Testis (tissue), 5 donors: ENCODE measurements at places on chromosomes 1 and 21. TPM values are rescaled to one million over a fixed set of nuclear protein-coding genes. Genes with fewer than 3 reads are reported as not detected.

CRNN gene
- 0.43 TPM for total RNA-seq

DNA sequence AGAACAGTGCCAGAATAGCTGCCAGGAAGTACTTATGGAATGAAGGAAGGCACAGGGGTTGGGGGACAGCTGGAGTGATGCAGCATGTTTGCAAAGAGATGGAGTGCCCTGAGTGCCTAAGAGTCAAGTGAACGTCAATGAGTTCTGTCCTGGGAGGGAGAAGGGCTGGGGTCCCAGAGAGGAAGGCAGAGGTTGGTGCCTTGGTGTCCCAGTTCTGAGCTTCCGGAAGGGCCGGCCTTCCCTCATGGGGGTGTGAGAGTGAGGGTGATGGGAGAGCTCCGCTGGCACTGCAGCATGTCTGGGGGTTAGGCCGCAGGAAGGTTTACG is 17.6 kb downstream of the NES start:
- no peaks in the 10 kb centered on the region for H3K36me3 ChIP-seq
- H3K4me3 ChIP-seq, result no peak overlapping the region
- DNase-seq, result no peak
- peaks cover 66% of the 10 kb centered on the region for H3K4me1 ChIP-seq

DNA sequence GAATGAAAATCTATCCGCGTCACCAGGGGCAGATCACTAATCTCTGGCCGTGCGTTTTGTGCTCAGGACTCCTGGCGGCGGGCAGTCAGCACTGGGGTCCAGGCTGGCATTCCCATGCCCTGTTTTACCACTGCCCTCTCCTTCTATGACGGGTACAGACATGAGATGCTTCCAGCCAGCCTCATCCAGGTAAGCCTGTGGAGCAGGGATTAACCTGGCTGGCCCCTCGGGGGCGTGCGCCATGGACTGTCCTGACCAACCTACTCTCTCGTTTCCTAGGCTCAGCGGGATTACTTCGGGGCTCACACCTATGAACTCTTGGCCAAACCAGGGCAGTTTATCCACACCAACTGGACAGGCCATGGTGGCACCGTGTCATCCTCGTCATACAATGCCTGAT is 10.9 kb upstream of the CENPS start:
- no peak for DNase-seq
- H3K36me3 ChIP-seq, result no peaks in the 10 kb centered on the region
- no peak overlapping the region for H3K4me3 ChIP-seq
- H3K27ac ChIP-seq, result no peak overlapping the region
- no peaks in the 10 kb centered on the region for H3K27me3 ChIP-seq
- H3K4me1 ChIP-seq, result no peaks in the 10 kb centered on the region

GRCh38 chr1:55868026-55868425 is 652.9 kb upstream of the USP24 start:
- no peak overlapping the region for H3K4me3 ChIP-seq
- no peaks in the 10 kb centered on the region for H3K27me3 ChIP-seq
- no peak overlapping the region for H3K27ac ChIP-seq
- H3K36me3 ChIP-seq, result no peaks in the 10 kb centered on the region

- no peaks in the 10 kb centered on the region for H3K36me3 ChIP-seq
- no peaks in the 10 kb centered on the region for H3K27me3 ChIP-seq
- no peak within 1 kb of the TSS for H3K4me3 ChIP-seq
- no peak for DNase-seq
Measured at GRCh38 chr21:30718239-30718909, at the start of gene KRTAP21-3. Gene KRTAP21-3 (minus strand): TSS chr21:30718777. CDS start chr21:30718759, 18 bp downstream.

- no peaks in the 10 kb centered on the region for H3K36me3 ChIP-seq
- H3K4me1 ChIP-seq, result no peaks in the 10 kb centered on the region
- no peak overlapping the region for H3K4me3 ChIP-seq
- H3K27ac ChIP-seq, result no peak overlapping the region
- DNase-seq, result no peak
- H3K27me3 ChIP-seq, result no peaks in the 10 kb centered on the region
Measured at GRCh38 chr1:162028726-162029125, 5.1 kb upstream of the OLFML2B start.
